Activated T-helper 2 cell treated with anti-CD3 and anti-CD28 coated beads, Interferon-gamma antibody, Interleukin-2, Interleukin-4, amounts not matched to agents 10 μg/mL and 5 μg/mL and 100 μg/mL, durations not matched to agents 14 hours and 24 hours and 36 hours (primary cell): ENCODE measurements at places on chromosomes 5 and 9. TPM values are rescaled to one million over a fixed set of nuclear protein-coding genes. Genes with fewer than 3 reads are reported as not detected.

The ANKRD34B gene
- not detected in 2 replicates for total RNA-seq

The PCA3 gene
- not detected in 2 replicates for total RNA-seq

DNA sequence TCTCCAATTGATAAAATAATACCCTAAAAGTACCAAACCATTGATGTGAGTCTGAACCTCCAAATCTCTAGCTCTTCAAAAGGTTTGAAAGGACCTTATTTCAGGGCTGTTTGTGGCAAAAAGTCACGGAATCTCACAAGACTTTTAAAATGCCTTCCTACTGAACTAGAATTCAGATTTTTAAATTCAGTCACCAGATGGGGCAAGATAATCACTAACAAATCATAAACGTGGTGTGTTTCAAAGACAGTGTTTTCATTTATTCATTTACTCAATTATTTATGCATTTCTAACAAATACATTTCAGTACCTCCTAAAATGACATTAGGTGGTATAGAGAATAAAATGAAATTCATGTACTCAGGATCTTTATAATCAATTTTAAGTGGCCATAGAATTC lies 68.2 kb upstream of the SMC2 start:
- DNase-seq = no peak

GRCh38 chr5:151739395-151739794 lies 19.0 kb downstream of the ATOX1 start:
- DNase-seq = no peak

DNA sequence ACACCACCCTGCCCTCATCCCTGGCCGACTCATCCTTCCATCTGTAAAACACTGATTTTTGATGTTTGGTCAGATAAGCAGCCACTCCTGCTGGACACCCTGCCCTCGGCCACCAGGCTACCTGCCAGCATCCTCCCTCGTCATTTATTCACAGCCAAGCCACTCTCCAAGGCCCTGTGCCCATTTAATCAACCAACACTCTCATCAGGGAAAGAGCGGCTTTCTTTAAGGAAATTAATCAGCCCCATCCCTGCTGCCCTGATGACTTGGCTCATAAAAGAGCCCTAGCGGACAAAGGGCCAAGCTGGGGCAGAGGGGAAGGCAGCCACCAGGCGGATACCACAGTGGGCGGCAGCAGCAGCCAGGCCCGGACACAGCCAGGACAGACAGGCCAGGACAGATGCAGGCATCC lies 52.4 kb downstream of the GOLM1 start:
- no peak for DNase-seq

DNA sequence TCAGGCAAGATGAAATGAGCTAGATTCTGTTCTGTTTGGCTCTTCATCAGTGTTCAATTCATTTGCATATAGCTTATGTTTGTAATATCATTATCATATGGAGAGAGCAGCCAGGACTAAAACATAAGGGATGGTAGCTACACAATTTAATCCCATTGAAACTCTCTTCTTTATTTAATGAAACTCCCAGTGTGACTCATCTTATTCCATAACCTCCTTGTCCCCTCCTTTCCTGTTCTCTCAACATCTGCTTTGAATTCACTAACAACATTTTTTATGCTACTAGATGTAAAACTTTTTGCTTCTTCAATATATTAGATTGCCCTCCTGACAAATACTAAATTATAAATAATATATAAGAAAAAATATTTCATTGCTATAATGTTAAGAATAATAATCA lies 1823.4 kb downstream of the MAT2B start:
- DNase-seq = no peak

The ZNF483 gene
- 3.1 and 3.2 TPM in 2 replicates for total RNA-seq

GRCh38 chr9:117403403-117403811 lies 11.4 kb downstream of the ASTN2 start:
- DNase-seq = no peak

The MEIKIN gene
- total RNA-seq = not detected in 2 replicates

GRCh38 chr5:56421246-56422075 lies 188.3 kb upstream of the ANKRD55 start:
- no peak for DNase-seq

GRCh38 chr5:15787681-15788080 lies 287.7 kb downstream of the FBXL7 start:
- DNase-seq = no peak

DNA sequence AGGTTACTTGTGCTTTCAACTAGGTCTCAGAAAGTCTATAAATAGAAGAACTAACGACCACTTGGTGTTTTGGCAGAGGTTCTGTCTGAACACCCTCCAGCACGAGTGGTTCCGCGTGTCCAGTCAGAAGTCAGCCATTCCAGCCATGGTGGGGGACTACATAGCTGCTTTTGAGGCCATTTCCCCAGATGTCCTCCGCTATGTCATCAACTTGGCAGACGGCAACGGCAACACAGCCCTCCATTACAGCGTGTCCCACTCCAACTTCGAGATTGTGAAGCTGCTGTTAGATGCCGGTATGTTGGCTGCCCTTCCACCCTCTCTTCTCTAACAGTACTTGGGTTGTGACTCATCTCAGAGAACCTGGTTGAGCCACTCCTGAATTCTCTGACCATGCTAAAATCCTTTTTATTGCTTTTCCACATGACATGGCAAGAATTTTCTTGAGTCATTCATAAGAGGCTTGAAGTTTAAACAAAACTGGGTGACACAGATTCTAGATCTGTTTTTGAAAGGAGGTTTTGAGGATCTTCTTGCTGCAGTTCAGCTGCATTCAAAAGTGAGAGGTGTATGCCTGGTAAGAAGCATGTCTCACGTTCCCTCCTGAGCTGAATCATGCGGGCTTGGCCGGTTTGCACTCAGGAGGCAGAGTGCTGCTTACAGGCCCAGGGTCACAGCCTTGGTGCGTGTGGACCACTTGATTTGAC lies 103.1 kb upstream of the DMRT1 start:
- no peak for DNase-seq

DNA sequence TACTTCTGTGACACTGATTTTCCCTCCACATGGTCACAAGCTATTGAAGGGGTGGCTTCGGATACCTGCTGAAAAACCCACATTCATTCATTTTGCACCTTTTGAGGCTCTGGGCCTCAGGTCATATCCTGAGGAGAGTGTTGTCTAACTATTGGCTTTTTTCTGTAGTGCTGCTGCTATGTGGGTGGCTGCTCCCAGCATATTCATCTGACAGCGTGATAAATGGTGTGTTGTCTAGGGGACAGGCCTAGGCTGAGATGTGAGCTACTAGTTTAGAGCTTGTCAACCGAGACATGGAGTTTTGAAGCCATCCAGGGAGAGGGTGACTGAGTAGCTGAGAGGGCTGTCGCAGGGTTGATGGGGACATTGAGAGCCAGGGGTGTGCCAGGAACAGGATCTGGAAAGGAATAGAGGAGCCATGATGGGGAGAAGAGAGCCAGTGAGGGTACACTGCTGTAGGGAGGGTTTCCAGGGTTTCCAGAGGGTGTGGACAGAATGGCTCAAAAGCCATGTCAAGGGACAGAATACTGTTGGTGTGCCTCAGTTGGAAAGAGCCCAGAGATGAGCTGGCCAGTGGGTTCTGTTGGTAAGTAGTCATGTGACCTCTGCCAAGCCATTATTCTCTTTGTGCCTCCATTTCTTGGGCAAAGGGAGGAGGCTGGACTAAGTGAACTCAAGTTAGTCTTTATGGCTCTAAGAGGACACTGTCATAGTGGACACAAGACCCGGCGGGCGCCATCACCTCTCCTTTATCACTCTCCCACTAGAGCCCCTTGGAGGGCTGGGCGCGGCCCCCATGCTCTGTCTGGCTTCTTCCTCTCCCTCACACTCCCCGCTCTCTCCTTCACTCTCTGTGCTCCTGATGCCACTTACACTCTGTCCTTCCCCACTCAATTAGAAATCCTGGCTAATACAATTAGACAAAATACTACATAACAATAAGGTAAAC lies 19.9 kb downstream of the ADCY2 start:
- DNase-seq = no peak

The NOXA1 gene
- 0.39 and 0.46 TPM in 2 replicates for total RNA-seq

DNA sequence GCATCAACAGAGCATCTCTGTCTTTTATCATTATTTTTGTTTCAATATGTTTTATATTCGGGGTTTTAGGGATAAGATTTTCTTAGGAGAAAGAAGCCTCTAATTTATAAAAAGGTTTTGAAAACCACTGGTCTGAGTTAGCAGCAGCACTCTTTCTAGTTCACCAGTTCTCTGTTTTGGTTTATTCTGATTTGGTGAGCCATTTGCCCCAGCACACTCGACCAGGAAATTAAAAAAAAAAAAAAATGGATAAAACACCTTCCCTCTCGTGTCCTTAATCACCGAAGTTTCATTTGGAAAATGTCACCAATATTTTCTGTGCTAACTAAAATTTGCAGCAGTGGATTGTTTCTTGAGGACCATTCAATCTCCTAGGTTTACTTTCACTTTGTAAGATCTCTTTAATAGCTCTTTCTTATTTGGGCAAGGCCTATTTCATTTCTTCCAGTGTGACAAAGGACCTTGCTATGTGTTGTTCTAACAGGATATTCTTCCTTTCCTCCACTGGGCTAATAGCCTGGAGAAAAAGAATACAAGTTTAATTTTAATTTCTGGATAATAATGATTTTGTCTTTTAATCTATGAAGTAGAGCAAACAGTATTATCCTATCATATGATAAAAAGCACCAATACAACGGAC lies 57.8 kb upstream of the ANXA1 start:
- no peak for DNase-seq

DNA sequence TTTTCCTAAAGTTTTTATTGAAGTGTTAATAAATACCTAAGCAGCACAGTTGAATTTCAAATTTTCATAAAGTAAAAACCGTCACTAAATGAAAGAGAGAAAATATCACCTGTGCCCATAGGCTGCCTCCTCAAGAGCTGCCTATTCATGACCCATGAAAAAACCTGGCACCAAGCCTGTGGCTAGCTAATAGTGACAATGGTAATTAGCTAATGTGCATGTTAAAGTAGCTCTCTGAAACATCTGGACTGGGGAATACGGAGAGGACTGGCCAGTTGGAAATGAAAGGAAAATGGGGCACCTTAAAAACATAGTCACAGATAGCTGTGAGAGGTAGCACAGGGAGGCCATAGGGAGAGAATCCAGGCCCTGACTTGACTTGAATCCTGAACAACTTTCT lies 5.4 kb upstream of the GNE start:
- DNase-seq = no peak

The CARD6 gene
- total RNA-seq = 1.5 and 1.6 TPM in 2 replicates

The TMEM174 gene
- total RNA-seq = not detected in 2 replicates

GRCh38 chr5:16891033-16891432 lies 45.1 kb downstream of the MYO10 start:
- DNase-seq = no peak

DNA sequence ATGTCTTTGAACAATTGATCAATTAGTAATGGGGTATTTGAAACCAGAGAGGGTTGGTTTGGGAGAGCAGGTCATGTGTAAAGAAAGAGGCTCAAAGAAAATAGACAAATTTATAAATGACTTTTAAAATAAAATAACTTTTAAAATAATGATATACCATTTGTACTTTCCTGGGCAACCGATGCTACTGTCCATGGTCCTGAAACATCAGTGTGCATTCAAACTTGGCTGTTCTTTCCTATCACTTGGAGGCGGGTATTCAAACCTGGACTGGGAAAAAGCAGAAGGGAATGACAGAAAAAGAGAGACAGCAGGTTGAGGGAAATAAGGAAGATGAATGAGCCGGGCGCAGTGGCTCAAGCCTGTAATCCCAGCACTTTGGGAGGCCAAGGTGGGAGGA lies 1446.4 kb upstream of the WWC1 start:
- no peak for DNase-seq

DNA sequence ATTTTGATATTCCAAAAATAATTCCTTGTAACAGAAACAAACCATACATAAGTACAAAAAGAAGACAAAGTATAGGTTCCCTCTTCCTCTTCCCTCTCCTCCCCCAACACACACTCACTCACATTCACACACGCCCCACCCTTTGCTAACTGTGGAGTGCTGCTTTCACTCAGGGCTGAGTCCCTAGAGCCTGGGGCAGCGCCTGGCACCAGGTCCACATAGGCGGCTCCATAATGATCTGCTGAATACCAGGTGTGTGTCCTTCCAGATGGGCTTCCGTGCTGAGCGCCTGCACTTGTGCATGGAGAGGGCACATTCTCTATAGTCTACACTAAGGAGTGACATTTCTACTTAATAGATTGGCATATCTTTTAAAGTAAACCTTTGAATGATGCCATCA lies 3.7 kb downstream of the SEMA4D start:
- no peak for DNase-seq

DNA sequence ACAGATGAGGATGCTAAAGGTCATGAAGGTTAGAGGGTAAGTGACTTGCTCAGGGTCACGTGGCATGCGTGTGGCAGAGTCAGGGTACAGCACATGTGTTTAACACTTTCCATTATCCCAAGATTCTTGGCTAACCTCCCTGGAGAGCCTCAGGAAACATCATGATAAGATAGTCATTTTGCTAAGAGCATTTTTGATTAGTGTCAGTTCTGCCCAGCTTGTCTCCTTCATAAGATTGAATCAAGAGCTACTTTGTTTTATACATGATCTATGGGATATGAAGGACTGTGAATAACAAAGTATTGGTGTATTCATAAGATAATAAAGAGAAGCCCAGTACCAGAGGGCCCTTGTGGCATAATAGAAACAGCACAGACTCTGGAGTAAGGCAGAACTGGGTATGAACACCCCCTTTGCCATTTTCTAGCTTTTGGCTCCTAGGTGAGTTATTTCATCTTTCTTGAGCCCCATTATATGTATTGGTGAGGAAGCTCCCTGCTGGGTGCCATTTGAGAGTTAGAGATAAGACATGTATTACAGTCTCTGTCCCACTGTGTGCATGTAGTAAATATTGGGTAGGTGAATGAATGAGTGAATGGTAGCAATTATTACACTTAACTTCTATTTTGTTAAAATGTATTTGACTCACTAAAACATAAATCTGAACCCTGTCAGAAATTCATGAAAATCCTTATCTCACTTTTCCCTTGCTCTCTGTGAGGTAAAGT lies 16.1 kb downstream of the PTPDC1 start:
- no peak for DNase-seq

- no peak for DNase-seq
Observed at GRCh38 chr9:70502690-70503089, 88.2 kb upstream of the KLF9 start.

DNA sequence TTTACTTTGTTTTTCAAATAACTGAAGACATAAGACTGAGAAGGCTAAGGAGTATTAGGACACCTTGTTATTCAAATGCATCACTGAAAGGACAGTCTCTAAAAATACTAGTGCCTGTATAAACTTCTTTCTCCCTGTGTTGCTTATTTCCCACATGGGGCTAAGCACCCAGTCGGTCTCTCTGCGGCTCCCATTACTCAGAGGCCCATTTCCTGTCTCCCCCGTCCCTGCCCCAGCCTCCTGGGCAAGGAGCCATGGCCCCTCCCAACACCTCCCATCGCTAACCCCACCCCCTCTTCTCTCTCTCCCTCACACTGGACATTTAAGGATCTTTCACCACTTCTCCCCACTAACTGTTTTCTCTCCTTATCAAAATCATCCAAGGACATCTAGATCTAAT lies 81.9 kb downstream of the EBF1 start:
- no peak for DNase-seq

GRCh38 chr9:134913041-134913712 lies 4.5 kb downstream of the FCN1 start:
- no peak for DNase-seq

The SLC34A1 gene
- not detected in 2 replicates for total RNA-seq
